ENCODE measurements at places on chromosomes 13 and 19.

GRCh38 chr19:3243819-3244700 lies 19.6 kb downstream of the CELF5 start:
- DNase-seq = peak; percentile 31

GRCh38 chr13:102392481-102393209 lies 9.2 kb downstream of the FGF14 start:
- no peak for DNase-seq

GRCh38 chr19:4749870-4750590 lies 26.4 kb upstream of the DPP9 start:
- DNase-seq = no peak

DNA sequence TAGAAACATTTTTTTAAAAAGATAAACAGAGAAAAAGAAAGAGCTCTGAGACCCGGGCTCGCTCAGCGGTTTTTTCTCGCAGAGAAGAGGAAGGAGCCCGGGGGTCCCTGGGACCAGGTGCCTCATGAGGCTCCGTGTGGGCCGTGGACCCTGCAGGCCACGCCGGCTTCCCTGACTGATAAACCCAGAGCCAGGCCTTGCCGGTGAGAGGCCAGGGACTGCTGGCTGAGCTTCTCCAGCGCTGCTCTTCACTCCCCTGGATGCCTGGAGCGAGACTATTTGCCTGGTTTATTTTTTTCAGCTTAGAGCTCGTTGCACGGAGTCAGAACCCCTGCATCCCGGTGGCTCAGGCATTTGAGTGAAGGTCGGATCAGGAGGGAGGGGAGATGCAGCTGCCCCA lies 53.4 kb upstream of the F7 start:
- no peak for DNase-seq

GRCh38 chr13:88042489-88042888 lies 371.3 kb downstream of the SLITRK5 start:
- no peak for DNase-seq

DNA sequence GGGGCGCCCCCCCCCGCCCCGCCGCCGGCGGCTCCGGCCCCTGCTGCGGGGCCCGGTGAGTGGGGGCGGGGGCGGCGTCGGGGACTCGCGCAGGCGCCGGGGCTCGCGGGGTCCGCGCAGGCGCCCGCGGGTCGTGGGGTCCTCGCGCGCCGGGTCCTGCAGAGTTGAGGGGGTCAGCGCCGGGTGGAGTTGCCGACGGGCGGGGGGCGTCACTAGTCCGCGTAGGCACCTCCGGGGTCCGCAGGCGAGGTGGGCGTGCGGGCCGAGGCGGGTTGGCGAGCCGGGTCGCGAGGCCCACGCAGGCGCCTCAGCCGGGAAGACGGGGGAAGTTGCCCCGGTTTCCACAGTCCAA lies 365 bp downstream of the PPP6R1 start:
- DNase-seq = peak; percentile 59

- no peak for DNase-seq
Observed at GRCh38 chr13:43157796-43158195, 134.4 kb downstream of the DNAJC15 start.

DNA sequence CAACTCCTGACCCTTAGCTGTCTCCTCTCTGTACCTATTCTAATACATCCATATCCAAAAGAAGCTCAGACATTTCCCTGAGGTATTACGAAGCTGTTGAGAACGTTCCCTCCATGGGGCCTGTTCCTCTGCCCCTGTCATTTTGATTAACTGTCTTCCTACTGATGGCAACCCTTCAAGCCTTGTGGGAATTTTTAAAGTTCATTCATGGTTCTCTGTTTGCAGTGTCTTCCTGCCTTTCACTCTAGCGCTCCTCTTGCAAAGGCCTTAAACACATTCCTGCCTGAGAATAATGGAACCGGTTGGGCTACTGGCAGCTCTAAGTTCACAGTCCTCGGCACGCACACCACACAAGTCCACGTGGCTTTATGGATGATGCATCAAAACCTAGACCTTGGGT lies 66.1 kb downstream of the LHFPL6 start:
- DNase-seq = no peak

DNA sequence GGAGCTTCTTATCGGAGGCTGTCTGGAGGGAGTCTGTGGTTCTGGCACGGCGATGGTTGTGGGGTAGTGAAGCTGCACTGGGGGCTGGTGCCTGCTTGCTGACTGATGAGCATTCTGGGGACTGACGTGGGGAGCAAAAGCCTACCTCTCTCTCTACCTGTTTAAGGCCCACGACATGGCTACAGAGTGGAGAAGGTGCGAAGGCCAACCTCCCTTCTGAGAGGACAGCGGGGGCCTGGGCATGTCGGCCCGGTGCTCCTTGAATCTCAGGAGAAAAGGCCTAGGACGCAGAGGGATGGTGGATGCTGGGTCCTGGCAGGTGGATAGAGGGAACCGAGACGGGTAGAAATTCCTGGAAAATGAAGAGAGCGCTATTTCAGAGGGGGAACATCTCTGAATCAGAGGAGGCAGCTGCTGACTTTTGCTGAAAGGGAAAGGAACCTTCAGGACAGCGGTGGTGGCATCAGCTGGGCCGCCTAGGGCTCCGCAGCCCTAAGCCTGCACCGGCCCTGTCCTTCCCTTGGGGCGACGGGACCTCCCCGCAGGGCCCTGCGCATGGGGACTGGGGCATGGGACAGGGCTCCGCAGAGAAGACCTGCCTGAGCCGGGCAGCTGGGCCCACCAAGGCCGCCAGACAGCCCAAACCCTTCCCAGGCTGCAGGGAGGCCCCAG lies 35.0 kb upstream of the MEDAG start:
- DNase-seq = no peak

- DNase-seq = no peak
Observed at GRCh38 chr13:25288966-25289365, 1.7 kb upstream of the MTMR6 start.

DNA sequence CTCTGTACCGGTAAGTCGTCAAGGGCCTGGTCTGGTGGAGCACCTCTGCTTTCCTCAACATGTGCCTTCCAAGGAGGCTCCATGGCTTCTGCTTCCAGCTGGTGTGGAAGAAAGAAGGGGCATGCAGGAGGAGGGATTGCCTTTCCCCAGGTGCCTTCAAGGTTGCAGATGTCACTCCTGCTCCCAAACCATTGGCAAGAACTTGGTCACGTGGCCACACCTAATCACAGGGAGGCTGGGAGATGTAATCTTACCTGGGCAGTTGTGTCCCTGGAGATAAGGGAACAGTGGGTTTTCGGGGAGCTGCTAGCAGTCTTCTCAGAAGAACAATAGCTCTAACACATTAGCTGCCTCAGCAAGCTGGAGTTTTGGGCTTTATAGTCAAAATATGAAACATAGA lies 9.7 kb upstream of the GPR18 start:
- DNase-seq = no peak

DNA sequence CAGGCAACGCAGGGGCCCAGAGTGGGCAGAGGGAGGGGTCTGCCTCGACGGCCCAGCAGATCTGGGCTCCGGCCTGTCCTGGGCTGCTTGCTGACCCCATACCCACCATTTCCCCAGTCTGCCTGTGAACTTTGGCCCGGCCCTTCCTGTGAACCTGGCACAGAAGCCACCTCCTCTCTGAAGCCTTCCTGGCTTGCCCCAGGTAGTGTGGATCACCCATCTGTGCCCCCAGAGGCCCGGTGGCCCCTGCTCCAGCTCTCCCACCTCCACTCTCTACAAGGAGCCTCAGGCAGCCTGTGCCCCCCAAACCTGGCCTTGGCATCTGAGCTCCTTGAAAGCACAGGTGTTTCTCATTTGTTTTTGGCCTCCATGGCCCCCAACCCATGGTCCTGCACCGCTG lies 15.7 kb downstream of the PLEKHF1 start:
- no peak for DNase-seq

- DNase-seq = no peak
Observed at GRCh38 chr19:3548606-3549005, 8.8 kb downstream of the MFSD12 start.

DNA sequence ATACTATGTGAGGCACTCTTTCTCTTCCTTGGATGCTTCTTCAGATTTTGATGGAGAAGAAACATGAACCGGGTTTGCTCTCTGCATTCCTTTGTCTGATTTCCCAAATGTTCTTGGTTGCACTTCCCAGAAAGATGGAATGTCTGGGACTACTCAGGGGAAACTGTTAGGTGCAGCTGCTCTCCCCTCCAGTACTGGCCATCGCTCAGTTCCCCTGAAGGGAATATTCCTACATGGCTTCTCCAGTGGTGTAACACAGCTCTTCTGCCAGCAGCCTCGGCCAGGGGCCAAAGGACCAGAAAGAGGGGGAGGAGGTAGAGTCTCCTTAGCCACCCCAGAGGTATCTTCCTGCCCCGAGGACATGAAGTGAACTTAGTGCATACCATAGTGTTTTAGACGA lies 33.5 kb upstream of the SPRY2 start:
- no peak for DNase-seq

DNA sequence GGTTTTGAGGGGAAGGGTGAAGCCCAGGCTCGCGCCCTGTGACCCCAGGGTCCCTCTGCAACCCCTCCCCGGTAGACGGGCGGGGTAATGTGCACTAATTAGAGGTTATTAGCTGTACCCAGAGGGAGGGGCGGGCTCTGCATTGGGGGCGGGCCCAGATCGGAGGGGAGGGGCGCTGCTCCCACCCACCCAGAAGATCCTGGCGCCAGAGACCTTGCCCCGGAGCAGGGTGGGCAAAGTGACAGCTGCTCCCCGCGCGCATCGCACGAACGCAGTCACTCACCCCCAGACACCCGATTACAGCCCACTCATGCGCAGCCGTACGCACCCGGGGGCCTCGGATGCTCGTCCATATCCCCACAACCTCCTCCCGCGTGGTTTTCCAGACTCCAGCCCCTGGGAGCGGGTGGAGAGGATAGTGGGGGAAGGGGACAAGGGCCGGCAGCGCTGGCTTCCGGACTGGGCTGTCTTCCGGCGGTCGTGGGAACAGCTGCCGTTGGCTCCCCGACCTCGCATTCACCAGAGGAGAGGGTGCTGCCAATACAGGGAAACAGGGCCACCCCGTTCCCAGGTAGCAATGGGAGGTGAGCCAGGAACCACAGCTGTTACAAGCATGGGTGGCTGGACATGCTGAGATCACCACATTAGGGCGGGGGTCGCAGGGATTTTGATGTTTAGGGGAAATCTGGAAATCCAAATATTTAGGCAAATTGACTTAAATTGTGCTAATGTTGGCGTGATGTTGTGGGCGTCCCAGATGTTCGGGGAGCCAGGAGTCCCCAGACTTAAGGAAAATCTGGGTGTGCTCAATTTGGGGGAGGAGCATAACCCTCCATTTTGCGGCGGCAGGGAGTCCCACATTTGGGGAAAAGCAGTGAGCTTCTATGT lies 2.9 kb upstream of the HOOK2 start:
- DNase-seq = no peak

- DNase-seq = no peak
Observed at GRCh38 chr13:25310891-25311290, 9.5 kb downstream of the NUP58 start.

DNA sequence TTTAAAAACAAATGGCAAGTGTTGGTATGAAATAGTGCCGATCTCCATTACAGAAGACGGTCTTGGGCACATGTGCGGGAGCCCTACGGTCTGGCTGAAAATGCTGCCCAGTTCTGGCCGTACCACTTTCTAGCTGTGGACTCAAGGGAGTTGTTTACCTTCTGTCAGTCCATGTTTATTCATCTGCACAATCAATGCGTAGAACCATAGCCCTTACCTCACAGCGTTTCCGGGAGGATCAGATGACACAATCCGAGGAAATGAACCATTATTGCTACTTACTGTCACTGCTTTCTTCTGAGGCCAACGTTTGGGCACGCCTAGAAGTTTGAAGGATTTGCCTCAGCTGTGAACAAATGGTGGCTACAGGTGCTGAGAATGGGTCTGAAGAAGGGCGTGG lies 31.2 kb downstream of the GADD45B start:
- DNase-seq = no peak

DNA sequence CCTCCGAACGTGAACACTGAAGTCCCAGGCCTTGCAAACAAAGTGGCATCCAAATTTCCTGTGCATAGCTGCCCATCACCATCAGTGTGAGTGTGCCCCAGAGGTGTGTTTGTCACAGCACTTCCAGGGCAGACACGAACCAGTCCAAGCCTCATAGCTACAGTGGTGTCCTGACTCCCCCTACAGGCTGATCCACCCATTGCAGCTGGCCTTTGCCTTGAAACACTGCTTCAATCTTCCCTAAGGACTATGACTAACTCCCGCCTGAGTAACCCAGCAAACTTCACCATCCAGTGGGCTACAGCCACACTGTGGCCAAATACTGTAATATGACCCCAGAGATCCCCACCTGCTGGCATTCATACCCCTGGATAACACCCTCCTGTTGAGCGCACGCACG lies 3.9 kb downstream of the ZNF266 start:
- no peak for DNase-seq

- DNase-seq = no peak
Observed at GRCh38 chr13:30186634-30187415, 120.5 kb downstream of the KATNAL1 start.

DNA sequence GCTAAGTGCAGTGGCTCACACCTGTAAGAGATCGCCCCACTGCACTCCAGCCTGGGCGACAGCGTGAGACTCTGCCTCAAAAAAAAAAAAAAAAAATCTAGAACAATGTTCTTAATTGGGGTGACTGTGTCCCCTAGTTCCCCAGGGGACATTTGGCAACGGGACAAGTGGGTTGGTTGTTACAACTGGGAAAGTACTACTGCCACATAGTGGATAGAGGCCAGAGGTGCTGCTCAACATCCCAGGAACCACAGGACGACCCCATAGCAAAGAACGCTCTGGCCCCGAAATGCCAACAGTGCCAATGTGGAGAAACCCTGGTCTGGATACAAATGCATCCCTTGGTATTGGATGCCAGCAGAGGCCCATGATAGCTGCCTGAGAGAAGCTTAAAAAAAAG lies 11.8 kb downstream of the NLRP12 start:
- DNase-seq = no peak

- no peak for DNase-seq
Observed at GRCh38 chr19:49395581-49396407, 7.7 kb downstream of the KASH5 start.

GRCh38 chr13:88617176-88617575 lies 946.0 kb downstream of the SLITRK5 start:
- DNase-seq = no peak

- DNase-seq = no peak
Observed at GRCh38 chr19:49413348-49413747, 9.9 kb downstream of the PTH2 start.

All from activated CD8-positive, alpha-beta memory T cell treated with anti-CD3 and anti-CD28 coated beads, Interleukin-2, amount 50 U/mL, for 4 hours (primary cell).